ENCODE measurements at places on chromosomes 6 and 20. TPM values are rescaled to one million over a fixed set of nuclear protein-coding genes. Genes with fewer than 3 reads are reported as not detected.

Gene KIF13A
- 0.12 TPM for polyA plus RNA-seq

Gene IFT52
- 31.6 TPM for polyA plus RNA-seq

Gene BIRC7
- polyA plus RNA-seq = not detected

Gene ANGPT4
- polyA plus RNA-seq = not detected

Gene GGTLC1
- not detected for polyA plus RNA-seq

Data from CD8-positive, alpha-beta memory T cell (primary cell).